SJSA1 (cell line): ENCODE measurements at places on chromosomes 11 and 22.
A peak's percentile ranks its signal among the peaks of the same experiment; 100 is the strongest.

DNA sequence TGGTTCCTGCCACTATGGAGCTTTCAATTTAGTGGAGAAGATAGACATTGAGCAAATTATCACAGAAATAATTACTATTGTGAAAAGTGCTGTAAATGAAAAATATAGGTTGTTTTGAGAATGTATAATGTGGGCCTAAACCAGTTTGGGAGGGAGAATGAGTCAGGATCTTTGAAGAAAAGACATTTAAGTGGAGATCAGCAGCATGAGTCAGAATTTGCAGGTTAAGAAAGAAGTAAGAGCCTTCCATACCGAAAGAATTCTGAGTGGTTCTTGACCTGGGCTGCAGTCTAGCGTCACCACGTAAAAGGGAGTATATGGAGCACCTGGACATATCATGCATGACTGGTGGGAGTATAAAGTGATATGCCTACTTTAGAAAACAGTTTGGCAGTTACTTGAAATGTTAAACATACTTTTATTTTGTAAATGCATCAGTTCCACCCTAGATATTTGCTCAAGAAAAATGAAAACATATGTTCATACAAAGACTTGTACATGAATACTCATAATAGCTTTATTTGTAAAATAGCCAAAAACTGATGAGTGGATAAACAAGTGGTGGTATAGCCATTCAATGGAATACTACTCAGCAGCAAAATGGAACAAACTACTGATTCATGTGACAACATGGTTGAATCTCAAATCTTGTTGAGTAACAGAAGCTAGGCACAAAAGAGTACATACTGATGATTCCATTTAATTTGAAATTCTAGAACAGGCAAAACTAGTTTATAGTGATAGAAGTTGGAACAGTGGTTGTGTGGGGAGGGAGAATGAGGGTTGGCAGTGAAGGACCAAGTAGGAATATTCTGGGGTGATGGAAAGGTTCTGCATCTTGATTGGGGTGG is 99.2 kb downstream of the STIM1 start:
- peaks cover 31% of the 10 kb centered on the region for H3K4me1 ChIP-seq
- no peak overlapping the region for H3K4me3 ChIP-seq
- H3K27me3 ChIP-seq = no peaks in the 10 kb centered on the region
- H3K27ac ChIP-seq = no peak overlapping the region
- H3K36me3 ChIP-seq = no peaks in the 10 kb centered on the region

DNA sequence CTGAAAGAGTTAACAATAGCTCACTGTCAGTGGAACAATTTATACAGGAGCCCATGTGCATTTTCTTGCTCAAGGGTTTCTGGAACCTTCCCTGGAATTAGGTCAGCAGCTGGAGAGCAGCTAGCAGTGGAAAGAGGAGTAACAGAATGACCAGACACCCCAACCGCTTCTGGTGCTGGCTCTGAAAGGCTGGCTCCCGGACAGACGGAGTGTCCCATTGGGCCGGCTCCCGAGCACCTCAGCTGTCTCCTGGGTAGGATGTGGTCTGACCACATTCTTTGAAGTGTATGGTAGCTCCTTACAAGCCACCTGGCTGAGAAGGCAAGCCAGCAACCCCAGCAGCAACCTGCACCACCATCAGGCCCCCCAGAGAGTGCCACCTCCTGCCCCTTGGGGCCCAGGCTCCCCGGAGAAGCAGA is 44.7 kb downstream of the ABTB2 start:
- no peak overlapping the region for H3K27ac ChIP-seq
- H3K27me3 ChIP-seq = no peaks in the 10 kb centered on the region
- peaks cover 1% of the 10 kb centered on the region for H3K4me1 ChIP-seq
- H3K36me3 ChIP-seq = no peaks in the 10 kb centered on the region
- no peak for DNase-seq

DNA sequence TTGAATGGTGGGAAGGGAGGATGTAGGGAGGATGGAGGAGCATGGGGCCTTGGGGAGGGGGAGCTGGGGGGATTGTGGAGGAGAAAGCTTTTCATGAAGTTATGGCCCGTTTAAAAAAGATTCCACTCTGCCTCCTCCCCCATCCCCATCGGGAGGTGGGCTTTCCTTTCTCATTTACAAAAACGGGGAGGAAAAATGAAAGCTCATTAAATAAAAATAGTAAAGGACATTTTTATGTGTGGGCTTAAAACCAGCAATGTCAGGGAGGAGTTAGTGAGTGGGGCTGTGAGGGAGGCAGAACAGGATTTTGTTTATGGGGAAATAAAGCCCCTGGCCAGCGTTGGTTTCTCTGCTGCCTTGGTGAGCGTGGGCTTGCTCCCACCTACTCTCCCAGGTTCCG is 83.2 kb downstream of the ZBTB16 start:
- no peak for DNase-seq
- no peaks in the 10 kb centered on the region for H3K27me3 ChIP-seq
- H3K4me1 ChIP-seq = no peaks in the 10 kb centered on the region
- H3K27ac ChIP-seq = no peak overlapping the region
- no peaks in the 10 kb centered on the region for H3K36me3 ChIP-seq

GRCh38 chr11:36098087-36098486 is 154.2 kb downstream of the LDLRAD3 start:
- H3K36me3 ChIP-seq = no peaks in the 10 kb centered on the region
- peaks cover 11% of the 10 kb centered on the region for H3K4me1 ChIP-seq
- H3K27me3 ChIP-seq = no peaks in the 10 kb centered on the region
- no peak overlapping the region for H3K4me3 ChIP-seq
- no peak for DNase-seq

- DNase-seq = no peak
- H3K36me3 ChIP-seq = no peaks in the 10 kb centered on the region
- H3K4me3 ChIP-seq = no peak overlapping the region
- H3K27ac ChIP-seq = no peak overlapping the region
Observed at GRCh38 chr11:68649851-68650555, 34.3 kb upstream of the GAL start.

DNA sequence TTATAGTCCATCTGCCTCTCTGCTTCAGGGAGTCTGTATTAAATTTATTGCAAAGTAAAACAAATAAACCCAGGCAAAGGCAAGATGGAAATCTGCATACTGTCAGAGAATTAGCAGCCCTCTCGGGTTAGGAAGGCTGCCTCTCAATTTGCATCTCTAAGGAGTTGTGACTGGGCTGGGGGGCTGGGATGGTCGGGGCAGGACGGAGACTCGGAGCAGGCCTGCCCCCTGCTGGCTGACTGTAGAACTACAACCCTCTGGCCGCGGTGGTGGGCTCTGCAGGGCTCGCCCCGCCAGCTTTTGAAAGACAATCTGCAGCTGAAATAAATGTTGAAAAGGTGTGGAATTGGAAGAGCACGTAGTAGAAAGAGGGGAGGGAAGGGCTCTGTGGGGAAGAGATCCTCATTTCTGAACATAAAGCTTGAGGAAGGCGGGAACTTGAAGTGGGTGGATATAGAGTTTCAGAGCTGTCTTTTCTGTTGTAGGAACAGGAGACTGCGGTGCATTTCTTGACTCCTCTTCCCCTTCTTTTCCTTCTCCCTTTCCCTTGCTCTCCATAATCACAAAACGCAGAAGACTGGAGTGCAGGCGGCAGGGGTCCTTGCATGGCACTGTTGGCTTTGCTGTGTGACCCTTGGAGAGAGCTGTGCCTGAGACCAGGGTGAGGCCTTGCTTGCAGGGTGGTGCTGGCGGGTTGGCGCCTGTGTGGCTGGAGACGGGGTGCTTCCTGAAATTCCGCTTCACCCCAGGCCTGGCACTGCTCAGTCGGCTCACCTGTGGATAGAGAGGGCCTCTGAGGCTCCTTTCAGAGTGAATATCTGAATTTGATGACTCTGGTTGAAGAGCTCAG is 22.6 kb upstream of the PKNOX2 start:
- peak; percentile 13 for DNase-seq
- H3K27ac ChIP-seq = no peak overlapping the region
- no peaks in the 10 kb centered on the region for H3K4me1 ChIP-seq
- H3K36me3 ChIP-seq = no peaks in the 10 kb centered on the region
- no peaks in the 10 kb centered on the region for H3K27me3 ChIP-seq

GRCh38 chr11:46238078-46238966 is 39.1 kb upstream of the CREB3L1 start:
- peak overlapping the region; percentile 56 for H3K4me3 ChIP-seq
- no peaks in the 10 kb centered on the region for H3K27me3 ChIP-seq
- H3K4me1 ChIP-seq = peaks cover 45% of the 10 kb centered on the region

DNA sequence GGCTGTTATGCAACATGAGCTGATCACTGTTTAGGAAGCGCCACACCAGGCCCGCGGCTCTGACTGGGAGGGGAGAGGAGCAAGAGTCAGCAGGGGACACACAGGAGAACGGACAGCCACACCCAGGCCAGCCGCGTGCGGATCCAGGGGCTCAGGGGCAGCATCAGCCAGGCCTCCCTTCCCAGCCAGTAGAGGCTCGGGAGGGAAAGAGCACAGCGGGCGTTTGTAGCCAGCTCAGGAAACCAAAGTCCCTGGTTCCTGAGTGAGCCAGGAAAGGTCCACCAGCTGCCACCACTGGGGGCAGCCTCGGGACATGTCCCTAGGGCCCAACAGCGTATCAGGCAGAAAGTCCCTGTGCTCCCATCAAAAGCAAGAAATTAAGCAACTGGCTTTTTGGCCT is 71.8 kb upstream of the PITPNB start:
- peak; percentile 8 for DNase-seq
- H3K27me3 ChIP-seq = no peaks in the 10 kb centered on the region
- H3K4me3 ChIP-seq = no peak overlapping the region
- peaks cover 16% of the 10 kb centered on the region for H3K36me3 ChIP-seq

DNA sequence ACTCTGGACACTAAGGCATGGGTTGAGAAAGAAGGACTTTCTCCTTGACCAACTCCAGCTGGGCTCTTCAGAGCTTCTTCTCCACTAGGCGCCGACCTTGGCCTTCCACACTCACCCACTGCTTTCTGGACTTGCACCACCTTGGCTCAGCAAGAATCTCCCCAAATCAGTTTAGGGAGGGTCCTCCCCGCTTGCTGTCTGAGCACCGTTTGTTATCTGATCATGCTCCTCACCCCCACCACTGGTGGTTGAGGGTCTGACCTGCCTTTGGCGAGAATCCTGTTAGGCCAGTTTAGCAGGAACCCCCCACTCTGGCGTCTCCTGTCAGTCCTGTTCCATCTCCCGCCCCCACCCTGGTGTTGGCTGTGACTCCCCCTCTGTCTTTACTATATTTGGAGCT is 10.4 kb downstream of the APOL2 start:
- H3K36me3 ChIP-seq = peaks cover 34% of the 10 kb centered on the region
- H3K27ac ChIP-seq = no peak overlapping the region
- no peak for DNase-seq

DNA sequence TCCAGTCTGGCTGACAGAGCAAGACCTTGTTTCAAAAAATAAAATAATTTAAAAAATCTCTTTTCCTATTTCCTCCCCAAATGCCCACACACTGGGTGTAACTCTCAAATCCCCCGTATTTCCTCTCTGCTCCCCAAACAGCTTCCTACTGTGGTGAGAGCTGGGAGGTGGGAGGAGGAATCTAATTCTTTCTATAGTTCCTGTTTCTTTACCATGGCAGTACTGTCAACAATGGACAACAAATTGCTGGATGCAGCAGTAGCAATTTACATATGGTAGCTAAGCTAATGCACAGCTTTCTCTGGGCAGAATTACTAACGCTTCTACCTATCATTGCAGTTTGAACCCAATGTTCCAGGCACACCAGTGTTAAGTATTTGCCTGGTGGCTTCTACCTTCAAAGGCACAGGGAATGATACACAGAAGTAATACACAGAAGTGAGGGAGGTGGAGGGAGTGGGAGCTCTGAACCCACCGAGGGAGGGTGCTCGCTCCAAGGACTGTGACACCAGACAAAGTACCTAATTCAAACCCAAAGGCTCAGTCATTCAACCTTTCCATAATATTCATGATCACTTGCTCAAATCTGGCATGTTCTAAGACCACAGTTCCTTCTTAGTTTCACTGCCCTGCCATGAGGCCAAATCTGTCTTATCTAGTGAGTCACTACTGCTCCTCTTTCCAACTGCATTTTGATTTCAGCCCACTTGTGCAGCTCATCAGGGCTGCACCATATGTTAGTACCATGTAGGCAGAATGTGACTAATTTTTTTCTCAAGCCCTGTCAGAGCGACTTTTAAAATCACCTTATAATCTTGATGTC is 37.9 kb downstream of the CELF1 start:
- no peak for DNase-seq
- peaks cover 42% of the 10 kb centered on the region for H3K4me1 ChIP-seq
- peaks cover 21% of the 10 kb centered on the region for H3K36me3 ChIP-seq
- H3K27me3 ChIP-seq = no peaks in the 10 kb centered on the region
- H3K4me3 ChIP-seq = no peak overlapping the region

GRCh38 chr22:40009951-40010671 is 15.4 kb downstream of the FAM83F start:
- DNase-seq = no peak
- no peaks in the 10 kb centered on the region for H3K4me1 ChIP-seq
- H3K36me3 ChIP-seq = no peaks in the 10 kb centered on the region
- no peak overlapping the region for H3K4me3 ChIP-seq

DNA sequence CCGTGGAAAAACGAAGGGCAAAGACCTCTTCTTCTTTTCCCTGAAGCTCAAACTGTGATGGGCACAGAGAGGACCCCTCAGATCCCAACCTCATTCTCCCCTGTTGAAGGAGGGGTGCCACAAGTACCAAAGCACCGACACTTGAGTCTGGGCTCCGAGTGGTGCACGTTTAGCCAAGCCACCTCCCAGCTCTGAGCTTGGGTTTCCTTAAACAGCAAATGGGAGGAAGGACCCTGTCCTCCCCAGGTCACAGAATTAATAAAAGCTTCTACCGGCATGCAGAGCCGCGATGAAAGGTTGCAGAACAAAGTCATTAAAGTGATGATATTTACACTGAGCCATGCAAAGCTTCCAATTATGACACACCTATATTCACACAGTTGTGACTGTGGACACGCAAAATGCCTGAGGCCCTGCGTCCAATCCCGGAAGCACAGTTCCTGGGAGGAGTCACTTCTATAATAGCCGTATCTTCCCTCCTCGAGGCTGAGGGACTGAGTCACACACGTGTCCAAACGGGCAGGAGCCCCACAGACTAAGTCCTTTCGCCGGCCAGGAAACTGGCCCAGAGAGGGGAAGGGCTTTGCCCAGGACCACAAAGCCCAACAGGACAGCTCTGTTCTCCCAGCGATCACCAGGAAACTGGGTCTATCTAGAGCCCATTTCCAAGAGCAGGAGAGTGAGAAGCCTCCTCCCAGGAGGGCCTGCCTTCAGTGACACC is 922 bp upstream of the CSNK1E start:
- DNase-seq = peak; percentile 87
- peaks cover 16% of the 10 kb centered on the region for H3K36me3 ChIP-seq
- no peaks in the 10 kb centered on the region for H3K27me3 ChIP-seq
- peaks cover 45% of the 10 kb centered on the region for H3K4me1 ChIP-seq
- peak overlapping the region; percentile 80 for H3K4me3 ChIP-seq

DNA sequence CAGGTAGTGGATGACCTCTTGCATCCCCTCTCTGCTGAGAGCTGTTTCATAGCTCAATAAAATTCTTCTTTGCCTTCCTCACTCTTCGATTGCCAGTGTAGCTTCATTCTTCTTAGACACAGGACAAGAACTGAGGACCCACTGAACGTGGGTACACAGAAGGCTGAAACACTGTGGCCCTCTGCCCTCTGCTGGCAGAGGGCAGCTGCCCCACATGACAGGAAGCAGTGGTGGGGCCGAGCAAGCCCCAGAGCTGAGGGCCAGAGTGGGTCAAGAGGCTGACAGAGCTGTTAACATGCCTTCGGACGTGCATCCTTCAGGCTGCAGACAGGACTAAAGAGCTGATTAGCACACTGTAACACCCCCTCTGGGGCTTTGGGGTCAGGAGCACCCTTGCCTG is 15.6 kb downstream of the SMC1B start:
- no peak overlapping the region for H3K4me3 ChIP-seq
- H3K27me3 ChIP-seq = no peaks in the 10 kb centered on the region; the same call in 1 of the 2 replicates
- H3K36me3 ChIP-seq = no peaks in the 10 kb centered on the region

GRCh38 chr11:96620464-96621044 is 230.7 kb downstream of the JRKL start:
- H3K27ac ChIP-seq = no peak overlapping the region
- no peaks in the 10 kb centered on the region for H3K27me3 ChIP-seq
- DNase-seq = no peak
- no peaks in the 10 kb centered on the region for H3K4me1 ChIP-seq
- H3K4me3 ChIP-seq = no peak overlapping the region
- no peaks in the 10 kb centered on the region for H3K36me3 ChIP-seq
